ENCODE measurements at places on chromosomes 1 and 21.

- no peak for DNase-seq
These were observed 8.1 kb downstream of the UTP25 start for GRCh38 chr1:209835782-209836298.

GRCh38 chr1:28144203-28145135, 32.0 kb downstream of the PTAFR start:
- DNase-seq = peak; percentile 82

GRCh38 chr1:53438427-53439336, 20.5 kb upstream of the DMRTB1 start:
- DNase-seq = no peak

- DNase-seq = no peak
These were observed 987 bp downstream of the DYNLT4 start for GRCh38 chr1:44806025-44806703.

DNA sequence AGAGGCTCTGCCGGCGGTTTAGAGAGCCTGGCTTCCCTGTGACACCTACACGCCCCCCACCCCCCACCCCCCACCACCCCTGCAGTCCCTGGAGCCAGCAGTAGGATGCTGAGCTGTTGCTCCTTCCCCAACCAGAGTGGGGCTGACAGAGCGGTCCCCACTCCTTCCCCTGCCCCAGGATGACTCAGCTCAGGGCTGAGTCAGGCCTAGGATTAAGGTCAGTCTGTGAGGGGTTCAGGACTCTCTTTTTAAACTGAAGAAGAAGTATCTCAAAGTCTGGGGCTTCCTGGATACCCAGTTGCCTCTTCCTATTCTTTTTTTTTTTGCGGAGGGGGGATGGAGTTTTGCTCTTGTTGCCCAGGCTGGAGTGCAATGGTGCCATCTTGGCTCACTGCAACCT, 19.1 kb downstream of the DMBX1 start:
- DNase-seq = no peak

DNA sequence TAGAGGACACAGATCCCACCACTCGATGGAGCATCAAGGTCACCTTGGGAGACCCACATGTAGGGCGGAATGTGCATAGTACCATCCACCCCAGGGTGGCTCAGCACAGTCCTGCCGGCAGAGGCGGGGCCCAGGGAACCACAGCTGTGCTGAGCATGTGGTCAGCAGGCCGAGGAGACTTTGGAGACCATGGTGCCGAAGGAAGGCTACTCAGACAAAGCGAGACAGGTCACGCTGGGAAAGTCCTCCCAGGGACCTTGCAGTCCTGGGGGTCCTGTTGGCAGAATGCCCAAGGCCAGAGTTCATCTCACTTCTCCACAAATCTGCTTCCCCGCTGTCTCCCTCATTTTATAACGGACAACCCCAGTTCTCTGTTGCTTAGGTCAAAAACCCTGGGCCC, 22.5 kb downstream of the WNT3A start:
- DNase-seq = no peak

GRCh38 chr1:205285381-205286101, 36.0 kb downstream of the NUAK2 start:
- peak; percentile 65 for DNase-seq
